ENCODE measurements at places on chromosomes 11 and 22.

DNA sequence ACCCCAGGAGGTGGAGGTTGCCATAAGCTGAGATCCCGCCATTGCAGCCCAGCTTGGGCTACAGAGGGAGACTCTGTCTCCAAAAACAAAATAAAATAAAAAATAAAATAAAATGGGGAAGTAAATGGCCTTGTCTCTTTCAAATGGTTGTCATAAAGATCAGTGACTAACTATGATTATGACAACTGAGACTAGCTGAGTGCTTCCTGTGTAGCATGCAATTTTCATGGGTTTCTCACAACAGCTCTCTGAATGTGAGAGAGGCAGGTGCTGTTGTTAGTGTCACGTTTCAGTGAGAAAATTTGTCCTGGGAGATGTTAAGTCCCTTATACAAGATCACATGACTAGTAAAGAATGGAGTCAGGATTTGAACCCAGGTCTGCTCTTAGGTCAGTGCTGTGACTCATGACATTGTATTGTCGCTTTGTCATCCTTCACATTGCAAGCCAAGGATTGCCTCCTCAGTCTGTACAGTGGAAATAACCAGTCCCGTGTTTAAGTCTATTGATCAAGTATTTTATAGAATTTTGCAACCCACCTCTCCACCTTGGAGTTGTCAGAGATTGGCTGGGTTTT lies 163.3 kb upstream of the CCDC90B start:
- no peak for DNase-seq

GRCh38 chr11:117042689-117043088 lies 55.5 kb downstream of the SIK3 start:
- DNase-seq = no peak

- DNase-seq = no peak
These were observed 239.4 kb downstream of the CSNK2A3 start for GRCh38 chr11:11113626-11114025.

DNA sequence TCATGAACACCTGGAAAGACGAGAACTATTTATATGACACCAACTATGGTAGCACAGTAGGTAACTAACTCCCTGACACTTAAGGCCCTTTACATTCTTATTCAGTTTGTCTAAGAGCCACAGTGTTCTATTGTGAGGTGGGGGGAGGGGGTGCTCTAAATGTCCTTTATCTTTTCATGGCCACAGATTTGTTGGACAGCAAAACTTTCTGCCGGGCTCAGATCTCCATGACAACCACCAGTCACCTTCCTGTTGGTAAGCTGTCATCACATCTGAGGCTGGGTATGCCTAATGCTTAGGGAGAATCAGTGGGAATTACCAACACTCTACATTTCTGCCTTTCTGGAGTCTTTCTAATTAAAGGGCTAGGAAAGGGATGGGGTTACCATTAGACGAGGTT lies 30.7 kb downstream of the EHF start:
- no peak for DNase-seq

- no peak for DNase-seq
These were observed 14.5 kb upstream of the OR10V1 start for GRCh38 chr11:59728154-59728553.

DNA sequence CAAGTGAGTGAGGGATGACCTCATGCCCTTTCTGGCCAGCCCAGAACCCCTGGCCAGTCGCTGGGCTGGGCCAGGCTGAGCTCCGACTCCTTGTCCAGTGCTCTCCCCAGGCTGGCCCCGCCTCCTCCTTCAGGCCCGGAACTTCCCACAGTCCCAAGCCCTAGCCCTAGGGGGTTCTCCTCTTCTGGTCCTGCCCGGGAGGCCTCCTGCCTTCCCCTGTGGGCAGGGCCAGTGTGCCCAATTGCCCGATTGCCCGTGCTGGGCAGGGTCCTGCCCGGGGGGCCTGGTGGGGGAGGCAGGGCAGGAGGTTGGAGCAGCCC lies 4.2 kb downstream of the TCIRG1 start:
- DNase-seq = no peak

DNA sequence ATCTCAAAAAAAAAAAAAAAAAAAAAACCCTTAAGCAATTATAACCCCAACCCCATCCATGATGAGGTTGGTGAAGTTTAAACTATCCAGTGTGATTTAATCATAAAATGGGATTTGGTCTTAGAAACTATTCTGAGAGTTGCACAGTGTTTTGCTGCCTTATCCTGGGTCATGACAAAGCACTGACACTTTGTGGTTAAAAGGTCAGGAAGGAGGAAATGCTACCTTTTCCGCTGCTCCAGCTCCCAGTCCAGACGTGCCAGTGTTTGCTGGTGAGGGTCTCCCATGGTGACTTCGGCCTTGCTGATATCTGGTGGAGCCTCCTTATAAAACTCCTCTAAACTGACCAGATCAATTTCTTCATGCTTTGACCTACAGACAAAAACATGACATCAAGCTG lies 14.5 kb downstream of the THOC5 start:
- no peak for DNase-seq

DNA sequence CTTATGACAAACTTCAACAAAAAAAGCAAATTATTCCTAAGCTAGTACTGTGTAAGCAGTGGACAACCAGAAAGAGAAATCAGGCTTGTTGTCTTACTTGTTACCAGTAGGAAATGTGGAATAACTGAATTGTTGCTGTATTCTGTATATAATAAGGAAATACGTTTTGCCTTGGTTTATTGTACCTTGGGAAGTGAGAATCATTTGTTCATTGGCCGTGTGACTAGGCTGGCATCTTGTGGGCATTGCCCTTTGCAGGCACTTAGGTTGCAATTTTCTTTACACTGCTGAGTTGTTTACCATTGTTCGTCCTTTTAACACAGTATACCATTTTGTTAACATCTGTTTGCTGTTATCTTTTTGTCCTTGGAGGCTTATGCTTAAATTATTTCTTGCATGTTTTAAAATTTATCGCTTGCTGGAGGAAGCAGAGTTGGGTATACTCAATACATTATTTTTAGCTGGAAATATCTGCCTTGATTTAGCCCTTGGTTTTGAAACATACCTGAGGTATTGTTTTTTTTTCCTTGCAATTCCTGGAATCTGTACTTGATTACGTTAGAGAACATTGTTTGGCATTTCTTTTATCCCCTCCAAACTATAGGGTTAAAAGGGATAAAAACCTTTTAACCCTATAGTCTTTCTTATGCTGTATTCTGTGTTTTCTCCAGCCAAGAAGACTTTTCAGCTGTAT lies 109.3 kb downstream of the DDX10 start:
- no peak for DNase-seq

GRCh38 chr11:96316869-96317268 lies 26.1 kb downstream of the MAML2 start:
- no peak for DNase-seq

GRCh38 chr11:80155412-80156017 lies 714.7 kb upstream of the TENM4 start:
- peak; percentile 22 for DNase-seq

DNA sequence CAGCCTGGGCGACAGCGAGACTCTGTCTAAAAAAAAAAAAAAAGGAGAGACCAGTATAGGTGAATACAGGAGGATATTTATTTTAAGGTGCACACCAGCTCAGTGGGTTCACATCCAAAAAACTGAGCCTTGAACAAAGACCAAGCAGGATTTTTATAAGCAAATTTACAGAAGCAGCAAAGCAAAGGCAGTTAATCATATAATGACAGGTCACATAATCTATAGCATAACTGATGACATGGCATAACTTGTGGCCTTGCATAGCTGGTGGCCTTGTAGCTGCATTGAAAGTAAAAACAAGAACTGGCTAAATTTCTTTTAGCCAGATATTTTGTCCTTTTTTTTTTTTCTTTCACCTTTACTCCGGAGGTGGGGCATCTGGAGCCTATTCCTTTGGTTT lies 2.7 kb upstream of the PLAAT3 start:
- no peak for DNase-seq

DNA sequence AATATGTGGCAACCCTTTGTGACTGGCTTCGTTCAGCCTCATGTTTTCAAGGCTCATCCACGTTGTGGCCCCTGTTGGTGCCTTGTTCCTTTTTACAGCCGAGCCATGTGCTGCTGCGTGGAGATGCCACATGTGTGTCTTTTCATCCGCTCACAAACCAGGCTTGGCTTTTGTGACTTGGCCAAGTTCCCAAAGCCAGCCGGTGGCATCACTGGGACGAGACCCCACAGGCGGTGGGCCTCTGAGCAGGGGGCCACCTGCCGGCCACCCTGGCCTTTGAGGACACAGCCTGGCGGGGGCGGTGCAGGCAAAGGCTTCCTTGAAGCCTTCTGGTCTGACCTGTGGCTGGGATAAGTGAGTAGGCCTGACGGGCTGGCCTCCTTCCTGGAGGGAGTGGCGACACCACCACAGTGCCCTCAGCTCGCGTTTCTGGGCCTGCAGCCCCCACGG lies 10.5 kb downstream of the GRK2 start:
- DNase-seq = no peak

- no peak for DNase-seq
These were observed 478.3 kb upstream of the ISX start for GRCh38 chr22:34587357-34588356.

GRCh38 chr22:45731798-45732495 lies 60.3 kb downstream of the ATXN10 start:
- no peak for DNase-seq
